ENCODE measurements at places on chromosomes 12 and 14. TPM values are rescaled to one million over a fixed set of nuclear protein-coding genes. Genes with fewer than 3 reads are reported as not detected.

DNA sequence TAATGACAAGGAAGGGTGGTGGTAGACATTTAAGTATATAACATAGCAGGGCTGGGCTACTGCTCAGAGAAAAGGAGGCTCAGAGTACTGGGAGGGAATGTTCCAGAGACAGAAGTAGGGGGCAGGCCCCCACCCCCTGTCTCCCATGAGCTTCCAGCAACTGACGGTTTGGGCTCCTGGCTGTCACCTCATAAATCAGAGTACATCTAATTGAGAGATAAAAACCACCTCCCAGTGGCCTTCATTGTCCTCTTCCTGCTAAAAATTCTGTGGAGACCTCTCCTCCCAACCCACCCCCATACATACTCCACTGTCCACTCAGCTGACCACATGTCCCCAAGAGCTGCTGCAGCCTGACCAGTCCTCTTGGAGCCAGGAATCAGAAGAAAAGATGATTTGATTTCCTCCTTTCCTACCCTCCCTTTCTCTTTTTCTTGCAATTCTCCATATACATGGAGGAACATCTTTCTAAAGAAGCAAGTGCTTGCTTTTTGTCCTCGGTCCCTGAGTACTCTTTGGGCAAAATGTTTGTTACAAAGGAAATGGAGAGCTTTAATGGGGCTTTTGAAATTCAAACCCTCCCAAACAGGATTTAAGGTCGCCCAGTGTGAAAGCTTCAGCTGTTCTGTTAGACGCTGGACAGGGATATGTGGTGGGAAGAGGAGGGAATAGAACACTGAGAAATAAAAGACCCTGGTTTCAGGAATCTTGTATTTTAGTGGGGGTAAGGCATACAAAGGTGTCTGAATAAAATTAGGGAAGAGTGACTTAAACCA is 16.4 kb upstream of the KCNA5 start:
- H3K36me3 ChIP-seq: no peaks in the 10 kb centered on the region
- peaks cover 21% of the 10 kb centered on the region for H3K4me1 ChIP-seq
- DNase-seq: no peak
- no peak overlapping the region for H3K4me3 ChIP-seq

- H3K27me3 ChIP-seq: no peaks in the 10 kb centered on the region
- H3K36me3 ChIP-seq: no peaks in the 10 kb centered on the region
- no peak for DNase-seq
- H3K4me1 ChIP-seq: peaks cover 84% of the 10 kb centered on the region
- H3K27ac ChIP-seq: peak overlapping the region; percentile 56
- H3K4me3 ChIP-seq: no peak overlapping the region
Observed at GRCh38 chr12:76784600-76785051, 20.7 kb downstream of the ZDHHC17 start.

GRCh38 chr12:68080577-68080976 is 79.0 kb downstream of the IFNG start:
- no peak overlapping the region for H3K27ac ChIP-seq
- no peaks in the 10 kb centered on the region for H3K36me3 ChIP-seq
- no peak overlapping the region for H3K4me3 ChIP-seq
- no peaks in the 10 kb centered on the region for H3K4me1 ChIP-seq
- no peaks in the 10 kb centered on the region for H3K27me3 ChIP-seq

DNA sequence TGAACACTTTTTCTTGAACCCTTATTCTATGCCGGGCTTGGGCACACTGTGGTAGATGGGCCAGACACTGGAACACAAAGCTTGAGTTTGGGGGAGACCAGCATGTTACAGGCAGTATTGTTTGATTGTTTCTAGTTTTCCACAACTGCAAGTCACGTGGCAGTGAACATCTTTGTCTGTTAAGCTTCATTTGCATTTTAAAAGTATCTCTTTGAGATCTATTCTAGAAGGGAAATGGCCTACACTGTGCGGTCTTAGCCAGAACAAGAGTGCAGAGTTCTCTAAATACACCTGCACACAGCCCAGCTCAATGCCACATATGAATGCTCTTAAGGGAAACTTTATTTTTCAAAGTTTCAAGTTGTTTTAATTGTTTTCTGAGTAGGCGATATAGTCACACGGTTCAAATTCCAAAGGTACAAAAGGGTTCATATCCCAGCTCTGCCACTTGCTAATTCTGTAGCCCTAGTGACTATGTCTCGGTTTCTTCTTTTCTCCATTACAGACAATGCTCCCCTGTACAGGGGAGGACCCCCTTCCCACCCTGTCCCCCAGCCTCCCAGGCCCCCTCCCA is 24.9 kb downstream of the RIN3 start:
- no peak for DNase-seq
- no peaks in the 10 kb centered on the region for H3K27me3 ChIP-seq
- peaks cover 56% of the 10 kb centered on the region for H3K4me1 ChIP-seq
- peak overlapping the region; percentile 91 for H3K27ac ChIP-seq

DNA sequence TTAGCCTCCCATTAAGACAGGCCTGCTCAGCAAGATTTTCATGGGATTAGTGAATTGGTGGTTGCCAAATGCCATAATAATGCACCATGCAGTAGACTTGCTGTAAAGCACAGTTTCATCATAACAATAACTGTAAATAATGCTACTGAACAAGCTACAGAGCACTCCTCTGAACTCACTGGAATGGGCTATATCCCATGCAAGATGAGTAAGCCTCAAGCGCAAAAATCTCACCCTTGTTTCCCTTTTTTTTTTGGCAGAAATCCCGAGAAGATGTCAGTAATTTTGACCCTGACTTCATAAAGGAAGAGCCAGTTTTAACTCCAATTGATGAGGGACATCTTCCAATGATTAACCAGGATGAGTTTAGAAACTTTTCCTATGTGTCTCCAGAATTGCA is 145.9 kb upstream of the HIF1A start:
- H3K36me3 ChIP-seq: peaks cover 29% of the 10 kb centered on the region
- H3K27me3 ChIP-seq: no peaks in the 10 kb centered on the region
- H3K4me1 ChIP-seq: peaks cover 62% of the 10 kb centered on the region
- DNase-seq: no peak

DNA sequence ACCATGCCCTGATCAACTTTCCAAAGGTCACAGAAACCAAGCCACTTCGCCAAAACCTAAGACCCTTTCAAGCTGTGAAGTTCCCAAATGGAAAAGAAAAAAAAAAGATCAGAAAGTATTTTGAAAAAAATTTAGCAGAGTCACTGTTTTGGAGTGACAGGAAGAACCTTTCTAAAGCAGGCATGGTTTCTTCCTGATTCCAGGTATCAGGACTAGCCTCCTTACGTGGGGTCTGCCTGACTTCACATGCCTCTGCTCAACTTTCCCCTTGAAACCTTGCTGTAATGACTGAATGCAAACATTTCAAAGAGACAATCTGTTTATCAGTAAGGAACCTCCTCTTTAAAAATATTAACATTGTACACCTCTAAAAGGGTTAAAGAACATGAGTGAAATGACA is 9.5 kb downstream of the CORO1C start:
- peaks cover 94% of the 10 kb centered on the region for H3K4me1 ChIP-seq
- H3K36me3 ChIP-seq: peaks cover 6% of the 10 kb centered on the region
- no peak overlapping the region for H3K4me3 ChIP-seq

DNA sequence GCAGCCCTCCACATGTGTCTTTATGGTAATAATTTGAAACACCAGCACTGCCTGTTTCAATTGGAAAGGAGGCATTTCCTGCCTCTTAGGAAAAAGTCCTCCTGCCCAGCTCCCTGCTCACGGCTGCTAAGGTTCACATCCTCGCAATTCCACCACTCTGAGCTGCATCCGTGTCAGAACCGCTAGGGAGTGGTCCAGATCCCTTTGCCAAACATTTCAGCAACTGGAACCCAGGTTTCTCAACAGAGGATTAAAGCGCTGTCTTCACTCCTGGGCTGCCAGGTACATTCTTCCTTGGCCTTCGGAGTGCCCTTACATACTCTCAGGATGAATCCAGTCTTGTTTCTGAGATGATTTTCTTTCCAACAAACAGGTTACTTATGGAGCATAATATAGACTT is 23.3 kb downstream of the C14orf132 start:
- peaks cover 88% of the 10 kb centered on the region for H3K27me3 ChIP-seq
- no peak overlapping the region for H3K4me3 ChIP-seq
- H3K4me1 ChIP-seq: no peaks in the 10 kb centered on the region

GRCh38 chr12:105341010-105341409 is 10.5 kb downstream of the C12orf75 start:
- no peak overlapping the region for H3K27ac ChIP-seq
- peaks cover 1% of the 10 kb centered on the region for H3K27me3 ChIP-seq
- no peaks in the 10 kb centered on the region for H3K4me1 ChIP-seq

DNA sequence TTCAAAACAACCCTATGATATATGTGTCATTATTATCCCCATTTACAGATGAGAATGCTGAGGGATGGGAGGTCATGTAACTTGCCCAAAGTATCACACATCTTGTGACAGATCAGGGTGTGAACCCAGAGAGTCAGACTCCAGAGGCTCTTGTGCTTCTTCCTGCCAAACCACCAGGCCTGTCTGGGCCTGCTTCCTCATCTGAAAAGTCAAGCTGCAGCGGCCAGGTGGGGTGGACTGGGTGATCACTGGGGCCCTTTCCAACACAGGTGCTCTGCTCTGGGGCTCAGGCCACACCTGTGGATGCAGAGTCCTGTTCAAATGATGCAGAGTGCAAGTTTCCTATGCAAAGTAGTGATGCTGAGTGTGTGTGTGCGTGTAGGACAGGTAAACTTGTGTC is 26.7 kb downstream of the TSPAN11 start:
- H3K4me3 ChIP-seq: no peak overlapping the region
- no peak for DNase-seq

DNA sequence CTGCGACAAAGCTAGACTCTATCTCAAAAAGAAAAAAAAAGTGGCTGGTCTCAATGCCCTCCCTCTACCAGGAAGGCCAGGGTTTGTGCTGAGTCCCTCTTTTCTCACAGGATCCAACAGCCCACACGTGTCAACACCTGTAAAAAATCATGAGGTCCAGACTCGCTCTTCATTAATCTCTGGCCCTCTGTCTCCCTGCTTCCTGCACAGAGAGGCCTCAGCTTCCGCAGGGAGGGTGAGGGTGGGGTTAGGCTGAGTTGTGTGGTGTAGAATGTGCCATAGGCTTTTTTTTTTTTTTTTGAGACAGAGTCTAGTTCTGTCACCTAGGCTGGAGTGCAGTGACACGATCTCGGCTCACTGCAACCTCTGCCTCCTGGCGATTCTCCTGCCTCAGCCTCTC is 6.1 kb downstream of the CFAP73 start:
- no peak overlapping the region for H3K4me3 ChIP-seq
- H3K27me3 ChIP-seq: peaks cover 78% of the 10 kb centered on the region
- peaks cover 19% of the 10 kb centered on the region for H3K4me1 ChIP-seq
- peaks cover 36% of the 10 kb centered on the region for H3K36me3 ChIP-seq

DNA sequence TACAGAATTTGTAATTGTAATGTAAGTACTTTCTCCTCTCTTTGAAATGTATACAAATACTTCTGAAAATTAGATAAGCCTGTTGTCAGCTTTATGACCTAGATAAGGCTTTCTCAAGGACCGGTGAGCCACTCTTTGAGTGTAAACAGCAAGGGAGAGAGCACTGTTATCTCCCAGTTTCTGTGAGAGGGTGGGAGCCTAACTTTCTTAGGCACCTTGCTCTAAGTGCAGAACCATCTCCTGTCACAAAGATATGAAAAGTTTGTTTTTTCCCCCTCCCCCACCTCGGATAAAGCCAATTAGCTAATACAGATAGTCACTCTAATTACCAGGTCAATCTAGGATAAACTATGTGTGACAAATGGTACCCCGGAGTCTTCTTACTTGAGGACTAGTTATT is 35.8 kb downstream of the CAPS2 start:
- DNase-seq: no peak
- no peak overlapping the region for H3K27ac ChIP-seq
- no peak overlapping the region for H3K4me3 ChIP-seq
- H3K27me3 ChIP-seq: no peaks in the 10 kb centered on the region
- no peaks in the 10 kb centered on the region for H3K4me1 ChIP-seq

DNA sequence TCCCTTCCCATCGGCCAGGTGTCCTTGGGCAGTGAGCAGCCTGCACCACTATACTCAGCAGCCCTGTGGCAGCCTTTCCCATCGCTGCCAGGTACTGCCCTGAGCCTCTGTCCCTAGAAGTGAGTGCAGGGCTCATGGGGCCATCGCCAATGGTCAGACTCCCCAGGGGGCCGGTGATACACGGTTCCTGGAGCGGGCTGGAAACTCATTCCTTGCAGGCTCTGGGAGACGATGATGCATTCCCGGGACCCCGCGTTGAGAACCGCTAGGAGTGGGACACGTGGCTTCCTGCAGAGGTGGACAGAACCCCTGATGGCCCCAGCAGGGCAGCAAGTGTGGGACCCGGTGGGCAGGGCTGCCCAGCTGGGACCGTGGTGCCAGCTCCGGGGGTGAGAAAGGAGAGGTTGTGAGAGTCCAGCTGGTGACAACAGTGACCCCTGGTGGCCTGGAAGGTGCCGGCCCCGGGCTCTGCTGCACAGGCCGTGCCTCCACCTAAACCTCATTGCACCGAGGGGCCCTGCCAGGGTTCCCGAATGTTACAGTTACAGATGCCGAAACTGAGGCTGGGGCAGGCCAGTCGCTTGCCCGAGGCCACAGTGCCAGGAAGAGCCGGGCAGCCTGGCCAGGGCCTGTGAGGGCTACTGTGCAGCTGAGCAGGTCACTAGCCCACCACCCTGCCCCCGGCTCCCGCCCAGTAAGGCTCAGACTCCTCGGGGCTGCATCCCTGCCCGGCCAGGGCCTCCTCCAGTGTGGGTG is 33.8 kb downstream of the FBRSL1 start:
- peaks cover 46% of the 10 kb centered on the region for H3K4me1 ChIP-seq
- H3K36me3 ChIP-seq: peaks cover 12% of the 10 kb centered on the region

DNA sequence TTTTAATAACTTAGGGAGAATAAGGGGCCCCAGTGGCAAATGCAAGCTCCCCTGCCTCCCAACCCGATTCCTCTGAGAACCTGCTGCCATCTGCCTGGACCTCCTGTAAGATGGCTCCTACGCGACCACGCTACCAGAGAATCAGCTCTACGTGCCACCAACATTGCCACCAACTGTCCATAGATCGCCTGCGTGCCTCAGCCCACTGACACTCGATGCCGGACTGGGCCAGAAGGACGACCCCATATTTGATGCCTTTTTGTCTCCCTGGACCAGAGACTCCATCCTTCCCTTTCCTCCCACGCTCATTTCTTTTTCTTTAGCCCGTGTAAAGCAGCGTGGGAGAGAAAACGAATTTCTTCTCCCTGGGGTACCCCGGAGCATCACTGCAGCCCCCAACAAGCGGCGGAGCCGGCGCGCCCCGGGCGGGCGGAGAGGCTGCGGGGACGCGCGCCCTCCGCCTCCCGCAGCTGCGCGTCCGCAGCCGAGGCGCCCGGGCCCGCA is 565 bp upstream of the KLHL42 start:
- H3K4me3 ChIP-seq: peak overlapping the region; percentile 78
- no peaks in the 10 kb centered on the region for H3K27me3 ChIP-seq
- peak; percentile 15 for DNase-seq
- peak overlapping the region; percentile 92 for H3K27ac ChIP-seq

- no peaks in the 10 kb centered on the region for H3K4me1 ChIP-seq
- H3K36me3 ChIP-seq: no peaks in the 10 kb centered on the region
- peaks cover 8% of the 10 kb centered on the region for H3K27me3 ChIP-seq
- H3K27ac ChIP-seq: no peak overlapping the region
- no peak for DNase-seq
- H3K4me3 ChIP-seq: no peak overlapping the region
Observed at GRCh38 chr14:99722741-99723140, 38.6 kb downstream of the CYP46A1 start.

NOP9 gene
- 23.4 TPM for total RNA-seq

SERPINA1 gene
- 4.4 TPM for total RNA-seq
